Psoas muscle (tissue), 8 donors: ENCODE measurements at places on chromosomes 1 and 21. TPM values are rescaled to one million over a fixed set of nuclear protein-coding genes. Genes with fewer than 3 reads are reported as not detected.

DNA sequence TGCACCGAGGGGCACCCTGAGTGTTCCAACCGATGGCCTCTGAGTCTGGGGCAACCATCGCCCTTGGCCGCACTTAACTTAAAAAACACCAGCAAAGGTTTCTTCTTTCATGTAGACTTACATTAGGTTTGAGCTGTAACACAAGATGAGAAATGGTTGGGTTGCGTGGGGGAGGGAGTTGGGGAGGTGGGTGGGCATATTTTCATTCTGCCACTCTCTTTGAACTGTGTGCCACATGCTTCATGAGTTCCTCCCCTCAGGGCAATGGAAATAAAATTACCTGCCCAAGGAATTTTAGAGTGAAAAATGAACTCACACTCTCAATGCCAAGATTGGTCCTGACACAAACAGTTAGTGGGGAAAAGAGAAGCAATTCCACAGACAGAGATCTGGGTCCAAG, 430.1 kb upstream of the USP24 start:
- peaks cover 8% of the 10 kb centered on the region for H3K4me1 ChIP-seq
- no peak for DNase-seq
- H3K27me3 ChIP-seq: no peaks in the 10 kb centered on the region
- no peak overlapping the region for H3K4me3 ChIP-seq

DNA sequence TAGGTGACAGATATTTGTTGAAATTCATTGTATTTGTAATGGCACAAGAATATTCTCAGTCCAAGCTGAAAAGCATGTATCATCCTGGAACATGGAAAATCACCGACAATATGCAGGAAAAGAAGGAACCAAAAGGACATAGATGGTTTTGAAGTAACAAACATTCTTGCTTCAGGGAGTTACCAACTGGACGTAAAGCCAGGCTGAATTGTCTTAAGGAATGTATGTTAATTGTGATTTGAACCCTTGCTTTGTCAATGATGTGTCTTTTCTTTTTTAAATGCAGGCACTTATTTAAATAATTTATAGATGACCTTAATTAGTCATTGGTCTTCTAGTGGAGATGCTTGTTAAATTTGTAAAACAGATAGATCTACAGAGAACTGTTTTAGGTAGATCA, 489.4 kb upstream of the ZP4 start:
- no peak overlapping the region for H3K27ac ChIP-seq
- no peak overlapping the region for H3K4me3 ChIP-seq
- no peaks in the 10 kb centered on the region for H3K36me3 ChIP-seq
- no peaks in the 10 kb centered on the region for H3K4me1 ChIP-seq
- DNase-seq: no peak

DNA sequence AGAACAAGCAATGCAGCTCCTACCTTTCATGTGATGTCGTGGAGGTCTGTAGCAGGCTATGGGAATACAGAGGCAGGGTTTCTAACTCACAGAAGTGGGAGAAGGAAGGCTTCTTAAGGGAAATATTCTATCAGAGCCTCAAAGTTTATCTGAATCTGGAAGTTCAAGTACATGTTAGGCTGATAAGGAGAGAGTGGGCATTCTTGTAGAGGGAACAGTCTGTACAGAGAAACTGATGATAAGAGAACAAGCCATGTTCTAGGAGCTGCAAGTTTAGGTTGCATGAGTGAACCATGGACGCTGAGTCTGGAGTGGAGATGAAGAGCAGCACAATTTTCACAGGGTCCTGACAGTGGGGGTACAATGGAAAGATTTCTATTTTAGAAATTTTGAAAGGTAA, 344.0 kb downstream of the CHRM3 start:
- no peaks in the 10 kb centered on the region for H3K27me3 ChIP-seq
- DNase-seq: no peak
- no peaks in the 10 kb centered on the region for H3K4me1 ChIP-seq
- no peaks in the 10 kb centered on the region for H3K36me3 ChIP-seq
- no peak overlapping the region for H3K27ac ChIP-seq

DNA sequence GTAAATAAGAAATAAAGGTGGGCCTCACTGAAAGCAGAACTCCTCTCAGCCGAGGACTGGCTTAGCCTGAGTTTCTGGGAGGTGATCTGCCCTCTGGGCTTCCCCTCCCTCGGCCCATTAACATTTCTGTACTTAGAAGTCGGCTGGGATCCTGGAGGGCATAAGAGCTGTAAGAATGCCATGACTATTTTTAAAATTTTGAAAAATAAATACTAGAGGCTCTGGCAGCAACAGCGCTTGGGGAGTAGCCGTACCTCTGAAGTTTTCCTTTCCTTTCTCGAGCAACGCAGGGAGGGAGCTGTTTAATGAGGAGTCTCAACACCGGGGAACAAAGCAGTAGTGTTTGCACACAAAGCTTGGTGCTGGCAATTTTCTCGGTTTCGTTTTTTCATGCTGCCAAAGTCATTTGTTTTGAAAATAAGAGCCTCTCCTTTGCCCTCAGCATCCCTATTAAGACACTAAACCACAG, 498.7 kb downstream of the SMYD3 start:
- H3K4me3 ChIP-seq: no peak overlapping the region
- DNase-seq: no peak
- no peak overlapping the region for H3K27ac ChIP-seq
- H3K27me3 ChIP-seq: no peaks in the 10 kb centered on the region
- H3K36me3 ChIP-seq: no peaks in the 10 kb centered on the region

The CASQ2 gene
- total RNA-seq: 222 TPM
